NCI-H1930 (cell line): ENCODE measurements at places on chromosomes 7 and 10.

DNA sequence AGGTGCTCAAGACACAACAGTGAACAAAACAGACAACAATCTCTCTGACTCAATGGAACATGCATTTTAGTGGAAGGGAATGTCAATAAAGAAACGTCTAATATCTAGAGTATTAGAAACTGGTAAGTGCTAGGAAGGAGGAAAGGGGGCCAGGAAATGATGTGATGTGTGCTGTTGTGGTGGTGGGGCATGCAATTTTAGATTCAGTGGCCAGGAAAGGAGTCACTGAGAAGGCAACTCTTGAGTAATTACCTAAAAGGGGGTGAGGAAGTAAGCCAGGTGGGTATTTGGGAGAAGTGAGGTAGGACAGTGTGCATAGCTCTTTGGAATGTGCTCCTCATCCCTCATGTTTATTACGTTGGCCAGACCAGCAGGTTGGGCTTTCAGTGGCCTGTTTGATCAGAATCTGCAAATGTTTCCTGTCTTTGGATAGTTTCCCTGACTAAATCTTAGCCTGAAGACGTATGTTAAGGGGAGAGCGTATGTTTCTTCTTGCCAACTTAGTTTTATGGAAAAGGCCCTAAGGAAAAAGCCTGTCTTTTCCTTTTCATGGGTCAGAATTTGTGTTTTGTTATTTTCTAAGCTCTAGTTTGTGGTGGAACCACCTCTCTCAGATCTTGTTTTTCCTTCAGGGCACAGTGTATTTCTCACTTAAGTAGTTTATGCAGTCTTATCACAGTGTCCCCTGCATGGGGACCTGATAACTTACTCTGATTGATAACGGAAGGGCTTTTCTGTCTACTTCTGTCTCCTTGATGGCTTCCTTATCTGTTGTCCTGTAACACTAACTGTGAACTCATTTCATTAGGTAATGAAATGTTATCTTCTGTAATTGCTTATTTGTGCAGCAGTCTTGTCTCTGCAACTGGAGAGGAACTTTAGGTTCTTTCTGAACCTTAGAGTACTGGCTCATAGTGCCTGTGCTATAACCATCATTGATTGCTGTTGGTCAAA is 203.7 kb downstream of the AUTS2 start:
- DNase-seq = no peak

- no peak for DNase-seq
Measured at GRCh38 chr7:123535517-123535916, 1.1 kb upstream of the IQUB start.

DNA sequence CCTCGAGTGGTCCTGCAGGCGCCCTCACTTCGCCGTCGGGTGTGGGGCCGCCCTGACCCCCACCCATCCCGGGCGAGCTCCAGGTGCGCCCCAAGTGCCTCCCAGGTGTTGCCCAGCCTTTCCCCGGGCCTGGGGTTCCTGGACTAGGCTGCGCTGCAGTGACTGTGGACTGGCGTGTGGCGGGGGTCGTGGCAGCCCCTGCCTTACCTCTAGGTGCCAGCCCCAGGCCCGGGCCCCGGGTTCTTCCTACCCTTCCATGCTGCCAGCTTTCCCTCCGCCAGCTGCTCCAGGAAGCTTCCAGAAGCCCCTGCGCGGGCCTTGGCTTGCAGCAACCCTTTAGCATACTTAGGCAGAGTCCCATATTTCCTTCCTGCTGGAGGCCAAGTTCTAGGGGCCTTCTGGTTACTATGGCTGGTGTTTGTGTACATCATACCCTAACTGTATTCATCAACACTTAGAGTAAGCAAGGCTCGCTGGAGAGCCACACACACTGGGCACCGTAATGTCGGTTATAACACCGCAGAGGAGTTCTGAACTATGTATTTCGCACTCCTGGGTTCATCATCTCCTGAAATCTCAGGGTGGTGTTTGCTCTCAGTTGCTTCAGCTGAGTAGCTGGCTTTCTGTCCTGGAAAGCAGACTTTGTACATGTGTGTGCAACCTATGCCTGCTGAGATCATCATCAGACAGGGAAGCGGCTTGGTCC is 471 bp downstream of the MGMT start:
- no peak for DNase-seq

DNA sequence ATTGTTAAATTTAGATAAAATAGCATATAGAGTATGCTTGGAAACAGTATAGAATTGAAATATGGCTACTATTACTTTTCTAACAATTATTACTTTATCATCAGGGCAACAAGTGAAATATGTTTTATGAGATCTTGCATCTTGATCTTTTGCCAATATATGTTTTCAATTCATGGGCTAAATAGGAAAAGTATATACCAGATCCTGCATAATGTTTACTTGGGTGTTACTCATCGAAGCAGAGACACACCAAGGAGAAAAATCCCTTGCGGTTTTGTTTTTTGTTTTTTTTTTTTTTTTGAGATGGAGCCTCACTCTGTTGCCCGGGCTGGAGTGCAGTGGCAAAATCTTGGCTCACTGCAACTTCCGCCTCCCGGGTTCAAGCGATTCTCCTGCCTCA is 541.4 kb downstream of the SUGCT start:
- DNase-seq = no peak

DNA sequence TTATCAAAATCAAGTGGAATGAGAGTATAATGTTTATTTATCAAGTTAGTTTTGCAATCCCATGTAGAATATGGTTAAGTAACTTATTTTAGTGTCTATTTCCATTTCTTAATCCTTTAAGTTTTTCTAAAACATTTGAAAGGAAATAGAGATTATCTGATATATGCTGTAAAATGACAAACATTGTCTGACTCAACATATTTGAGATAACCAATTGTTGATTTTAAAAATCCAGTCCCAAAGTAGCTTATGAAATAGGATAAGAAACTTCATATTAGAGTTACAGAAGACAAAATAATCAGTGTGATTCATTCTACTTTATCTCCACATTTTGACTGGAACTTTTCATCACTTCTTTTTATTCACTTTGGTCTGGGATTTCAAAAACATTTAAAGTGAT is 38.7 kb upstream of the CDK1 start:
- no peak for DNase-seq

- no peak for DNase-seq
Measured at GRCh38 chr10:121787169-121787568, 140.7 kb downstream of the ATE1 start.

DNA sequence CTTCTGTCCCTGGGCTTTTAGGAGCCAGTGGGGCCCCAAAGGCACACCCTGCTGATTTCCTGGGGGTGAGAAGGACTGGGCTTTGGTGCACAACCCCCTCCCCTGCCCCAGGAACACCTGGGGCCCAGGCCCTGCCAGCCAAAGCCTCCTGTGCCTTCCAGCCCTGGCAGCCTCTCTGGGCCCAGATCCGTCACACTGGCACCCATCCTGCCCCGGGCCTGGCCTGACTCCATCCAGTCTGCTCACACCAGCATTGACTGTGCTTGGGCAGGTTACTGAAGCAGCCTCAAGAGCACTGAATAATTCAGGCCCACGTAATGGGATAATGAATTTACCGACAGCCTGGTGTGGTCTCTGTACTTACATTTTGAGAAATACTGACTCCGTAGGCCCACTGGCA is 12.0 kb upstream of the COMTD1 start:
- DNase-seq = no peak

DNA sequence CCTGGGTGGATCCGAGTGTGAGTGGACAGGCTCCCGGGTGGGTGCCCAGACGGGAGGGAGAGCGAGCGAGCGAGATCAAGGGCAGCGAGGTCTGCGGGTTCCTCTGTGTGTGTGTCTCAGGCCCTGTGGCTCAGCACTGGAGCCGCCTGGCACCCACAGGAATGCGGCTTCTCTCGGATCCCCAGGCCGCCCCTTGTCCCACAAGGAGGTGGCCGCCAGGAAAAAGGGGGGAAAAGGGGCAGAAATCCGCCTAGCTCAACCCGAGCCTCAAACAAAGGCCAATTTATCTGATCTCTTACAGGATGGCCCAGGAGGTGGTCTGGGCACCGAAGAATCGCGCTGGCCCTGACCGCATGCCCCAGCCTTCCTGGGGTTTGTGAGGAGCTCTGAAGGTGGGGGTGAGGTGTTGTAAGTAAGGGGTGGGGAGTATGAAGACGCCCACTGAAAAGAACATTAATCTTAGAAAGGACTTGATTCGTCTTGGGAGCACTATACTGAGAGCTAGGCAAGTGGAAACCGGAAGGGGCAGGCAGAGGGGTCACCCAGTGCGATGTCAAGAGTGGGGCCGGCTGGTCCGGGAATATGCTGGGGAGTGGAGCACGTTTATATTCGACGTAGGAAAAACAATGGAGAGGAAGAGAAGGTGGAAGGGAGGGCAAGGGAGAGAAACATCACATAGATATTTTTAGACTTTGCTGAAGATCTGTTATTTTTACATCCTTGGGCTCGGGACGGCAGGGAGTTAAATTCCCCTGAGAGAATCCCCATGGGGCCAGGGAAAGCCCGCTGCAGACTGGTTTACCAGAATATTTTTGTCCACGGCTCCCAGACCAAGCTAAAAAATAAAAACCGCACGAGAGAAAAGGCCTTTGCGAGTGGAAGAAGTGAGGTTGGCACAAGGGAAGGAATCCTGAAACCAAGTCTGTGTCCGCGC is 7.2 kb downstream of the DLX5 start:
- DNase-seq = peak; percentile 70

- no peak for DNase-seq
Measured at GRCh38 chr7:158743219-158743618, 38.6 kb upstream of the NCAPG2 start.

DNA sequence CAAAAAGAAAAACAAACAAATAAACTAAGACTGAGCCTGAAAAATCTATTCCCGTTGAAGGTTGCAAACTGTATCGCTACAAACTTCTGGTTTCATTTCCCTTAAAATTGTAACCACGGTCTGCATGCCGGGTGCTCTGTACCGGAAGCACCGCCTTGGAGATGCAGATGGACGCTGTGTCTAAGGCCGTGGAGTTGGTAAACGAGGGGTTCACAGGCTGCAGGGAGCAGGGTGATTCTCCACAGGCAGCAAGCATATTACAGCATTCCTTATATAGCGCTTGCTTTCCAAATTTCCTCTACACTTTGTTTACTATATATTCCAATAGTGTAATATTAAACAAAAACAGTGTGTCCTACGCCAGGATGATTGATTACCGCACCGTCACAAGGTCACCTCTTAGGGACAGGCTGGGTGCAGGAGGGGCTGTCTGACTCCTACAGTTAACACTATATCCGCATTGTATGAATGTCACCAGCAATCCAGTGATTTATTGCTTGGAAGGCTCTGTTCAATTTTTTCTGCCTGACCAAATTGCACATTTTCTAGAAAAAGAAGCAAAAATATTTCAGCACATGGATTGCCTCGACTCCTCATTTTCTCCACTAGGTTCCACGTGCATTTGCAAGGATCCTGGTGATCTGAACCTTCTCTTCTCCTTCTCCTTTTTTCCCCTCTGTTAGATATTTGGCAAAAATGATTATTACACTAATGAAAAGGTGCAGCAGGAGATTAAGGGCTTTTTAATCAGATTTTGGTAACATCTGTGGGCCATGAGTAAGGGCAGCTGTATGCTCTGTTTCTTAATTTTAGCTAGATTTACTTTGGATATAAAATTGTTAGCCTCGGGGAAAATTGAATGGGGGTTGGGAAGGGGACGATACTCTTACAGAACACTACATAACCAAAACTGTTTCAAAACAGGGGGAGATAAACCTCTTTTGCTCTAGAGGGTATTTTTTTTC is 325.8 kb upstream of the MGMT start:
- no peak for DNase-seq

DNA sequence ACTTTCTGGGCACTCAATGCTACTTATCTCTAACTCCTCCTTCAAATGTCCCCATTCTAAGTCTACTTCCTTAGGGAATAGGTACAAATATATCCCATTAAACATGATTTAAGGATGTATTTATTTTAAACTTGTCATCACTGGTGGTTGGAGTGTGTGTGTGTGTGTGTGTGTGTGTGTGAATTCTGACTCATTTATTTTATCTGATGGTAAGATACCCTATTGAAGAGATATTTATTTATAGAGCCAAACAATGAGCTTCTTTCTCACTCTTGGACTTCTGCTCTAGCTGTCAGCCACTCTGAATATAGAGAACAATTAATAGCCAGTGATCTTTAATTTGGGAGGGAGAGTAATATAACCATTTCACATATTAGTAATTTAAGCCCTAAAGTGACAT is 17.8 kb upstream of the MAGI2 start:
- DNase-seq = no peak

- DNase-seq = no peak
Measured at GRCh38 chr7:80440883-80441282, 71.0 kb downstream of the GNAT3 start.

DNA sequence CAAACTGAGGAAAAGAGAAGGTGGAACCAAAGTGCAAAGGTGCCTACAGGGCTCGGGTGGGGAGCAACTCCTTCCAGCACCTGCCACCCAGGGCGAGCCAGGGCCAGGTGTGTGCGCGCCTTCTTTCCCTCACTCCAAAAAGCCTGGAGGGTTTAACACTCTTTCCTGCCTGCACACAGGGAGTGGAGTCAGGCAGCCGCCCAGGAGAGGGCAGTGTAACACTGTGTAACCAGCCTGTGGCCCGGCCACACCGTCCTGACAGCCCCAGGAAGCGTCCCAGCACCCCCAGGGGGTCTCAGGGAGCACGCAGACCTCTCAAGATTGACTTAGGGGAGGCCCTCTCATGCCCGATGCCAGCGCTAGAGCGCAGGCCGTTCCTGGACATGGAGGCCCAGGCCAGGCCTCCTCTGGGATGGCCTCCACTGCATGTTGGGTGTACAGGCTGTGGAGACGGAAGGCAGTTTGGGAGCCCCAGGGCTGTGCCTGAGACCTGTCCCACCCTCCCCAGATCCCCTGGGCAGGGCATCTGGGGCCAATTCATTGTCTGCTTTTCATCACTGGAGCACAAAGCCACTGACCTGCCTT is 13.4 kb downstream of the BRI3 start:
- no peak for DNase-seq

GRCh38 chr7:157678501-157678900 is 341.7 kb downstream of the DNAJB6 start:
- no peak for DNase-seq

DNA sequence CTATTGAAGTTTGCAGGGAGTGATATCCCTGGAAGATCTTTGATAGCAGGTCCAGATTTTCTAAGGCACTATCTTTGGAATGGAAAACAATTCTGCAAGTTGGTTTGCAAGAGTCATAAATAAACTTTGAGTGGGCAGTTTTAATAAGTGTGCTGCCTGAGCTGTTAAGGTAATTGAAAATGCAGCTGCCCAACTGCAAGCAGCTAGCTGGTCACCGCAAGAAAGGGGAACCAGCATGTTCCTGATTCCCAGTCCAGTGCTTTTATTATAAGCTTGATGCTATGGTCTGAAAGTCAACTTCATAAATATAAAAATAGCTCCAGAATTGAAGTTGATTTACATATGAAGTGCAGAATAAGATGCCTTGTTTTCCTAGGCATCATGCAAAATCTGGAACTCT is 308.4 kb downstream of the ZNF248 start:
- no peak for DNase-seq

- DNase-seq = no peak
Measured at GRCh38 chr10:50641626-50642025, 17.9 kb upstream of the SGMS1 start.

GRCh38 chr10:88744002-88744401 is 15.8 kb upstream of the LIPN start:
- DNase-seq = no peak

GRCh38 chr7:77862691-77863090 is 64.1 kb downstream of the PHTF2 start:
- DNase-seq = peak; percentile 53
